HepG2 (cell line): ENCODE measurements at places on chromosomes 1 and 21. TPM values are rescaled to one million over a fixed set of nuclear protein-coding genes. Genes with fewer than 3 reads are reported as not detected.

TLR5 gene
- not detected in 2 replicates for total RNA-seq

DOP1B gene
- total RNA-seq, result 2.8 and 3.0 TPM in 2 replicates

KRTAP12-4 gene
- not detected in 2 replicates for total RNA-seq

MCOLN2 gene
- not detected in 2 replicates for total RNA-seq

VCAM1 gene
- not detected in 2 replicates for total RNA-seq

RPTN gene
- not detected in 2 replicates for total RNA-seq

LCE6A gene
- total RNA-seq, result not detected in 2 replicates

KCNJ9 gene
- total RNA-seq, result not detected in 2 replicates

BCL2L15 gene
- 0.27 TPM in 1 of 2 replicates, not detected in the other for total RNA-seq

ENAH gene
- total RNA-seq, result 58.3 and 60.2 TPM in 2 replicates
